ENCODE measurements at places on chromosomes 2 and 18.

- no peak for DNase-seq
These were observed 20.4 kb upstream of the KCNS3 start for GRCh38 chr2:17858064-17858463.

DNA sequence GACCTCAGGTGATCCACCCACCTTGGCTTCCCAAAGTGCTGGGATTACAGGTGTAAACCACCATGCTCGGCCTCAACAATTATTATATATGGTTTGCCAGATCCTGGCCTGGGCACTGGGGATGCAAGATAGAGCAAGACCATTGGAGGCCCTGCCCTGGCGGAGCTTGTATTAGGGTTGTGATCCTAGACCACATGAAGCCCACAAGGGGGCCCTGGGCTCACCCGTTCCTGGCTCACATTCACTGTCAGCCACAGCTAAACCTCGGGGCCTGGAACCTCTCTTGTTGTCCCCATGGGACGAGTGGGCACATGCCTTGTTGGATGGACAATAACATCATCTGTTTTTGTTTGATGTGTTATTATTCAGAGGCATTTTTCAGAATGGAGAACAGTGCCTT, 14.9 kb downstream of the HPCAL1 start:
- no peak for DNase-seq

- no peak for DNase-seq
These were observed 83.4 kb upstream of the CYP20A1 start for GRCh38 chr2:203155406-203155805.

- DNase-seq: no peak
These were observed 133.7 kb downstream of the THNSL2 start for GRCh38 chr2:88303865-88304264.

DNA sequence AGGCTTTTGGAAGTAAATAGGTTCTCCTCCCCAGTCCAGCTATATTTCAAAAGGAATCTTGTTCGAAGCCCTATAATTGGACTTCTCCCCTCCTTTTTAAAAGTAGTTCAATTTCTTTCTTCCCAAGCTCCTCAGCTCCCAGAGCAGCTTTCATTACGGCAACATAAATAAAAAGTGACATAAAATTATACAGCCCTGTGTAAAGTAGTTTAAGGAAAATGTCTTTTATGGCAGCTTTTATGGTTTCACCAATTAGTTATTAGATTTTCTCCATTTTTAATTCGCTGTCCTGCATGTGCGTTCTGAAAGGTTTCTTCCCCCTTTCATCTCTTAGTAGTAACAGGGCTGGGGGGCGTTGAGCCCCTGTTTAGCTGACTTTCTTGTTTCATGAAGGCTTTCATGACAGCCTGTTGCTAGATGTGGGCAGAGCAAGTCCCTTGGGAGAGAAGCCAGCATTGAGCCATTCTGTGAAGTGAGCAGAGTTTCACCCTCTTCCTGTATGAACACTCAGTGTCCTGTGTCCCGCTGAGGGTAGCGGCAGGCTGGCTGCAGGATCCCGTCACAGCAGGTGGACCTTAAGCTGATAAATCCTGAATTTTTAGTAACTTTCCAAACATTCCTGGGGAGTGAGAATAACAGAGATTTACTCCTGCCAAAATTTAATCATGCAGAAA, 229.7 kb upstream of the SPRED2 start:
- DNase-seq: no peak

DNA sequence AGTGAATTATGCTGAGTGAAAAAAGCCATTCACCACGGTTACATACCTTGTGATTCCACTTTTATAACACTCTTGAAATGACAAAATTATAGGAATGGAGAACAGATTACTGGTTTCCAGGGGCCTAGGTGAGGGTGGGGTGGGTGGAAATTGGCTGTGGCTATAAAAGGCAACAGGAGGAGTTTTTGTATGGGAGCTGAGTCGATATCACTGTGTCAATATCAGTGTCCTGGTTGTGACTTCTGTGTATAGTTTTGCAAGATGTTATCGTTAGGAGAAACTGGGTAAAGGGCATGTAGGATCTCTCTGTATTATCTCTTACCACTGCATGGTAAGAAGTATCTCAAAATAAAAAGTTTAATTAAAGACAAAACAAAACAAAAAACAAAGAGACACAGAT, 84.3 kb downstream of the EDAR start:
- DNase-seq: no peak

GRCh38 chr2:36562240-36562639, 35.7 kb downstream of the FEZ2 start:
- no peak for DNase-seq

GRCh38 chr18:78247615-78248289, 731.9 kb upstream of the SALL3 start:
- DNase-seq: no peak

- no peak for DNase-seq
These were observed 232.8 kb downstream of the MBD5 start for GRCh38 chr2:148253685-148254084.

All from stimulated activated CD8-positive, alpha-beta memory T cell treated with anti-CD3 and anti-CD28 coated beads, Interleukin-4, amount 100 ng/mL, for 1 hour (primary cell).